ENCODE measurements at places on chromosomes 1 and 21.

- no peak for DNase-seq
Observed at GRCh38 chr1:236914375-236914774, 89.9 kb downstream of the MT1HL1 start.

GRCh38 chr21:34004974-34005373 is 68.4 kb upstream of the MRPS6 start:
- no peak for DNase-seq

DNA sequence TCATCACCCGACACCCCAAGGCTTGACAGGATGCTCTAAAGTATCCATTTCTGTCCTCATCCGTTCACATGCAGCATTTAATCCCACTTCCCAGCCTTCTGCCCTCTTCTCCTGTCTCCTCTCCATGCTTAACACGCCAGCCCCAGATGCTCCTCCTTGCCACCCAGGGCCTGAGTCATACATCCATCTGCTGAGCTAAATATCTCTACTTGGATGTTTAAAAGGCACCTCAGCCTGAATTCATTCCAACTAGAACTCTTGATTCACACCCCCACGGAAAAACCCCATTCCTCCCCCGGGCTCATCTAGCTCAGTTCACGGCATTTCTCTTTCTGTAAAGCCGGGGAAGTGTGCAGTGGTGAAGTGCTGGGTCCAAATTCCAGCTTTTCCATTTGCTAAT is 27.7 kb downstream of the TEX35 start:
- no peak for DNase-seq

DNA sequence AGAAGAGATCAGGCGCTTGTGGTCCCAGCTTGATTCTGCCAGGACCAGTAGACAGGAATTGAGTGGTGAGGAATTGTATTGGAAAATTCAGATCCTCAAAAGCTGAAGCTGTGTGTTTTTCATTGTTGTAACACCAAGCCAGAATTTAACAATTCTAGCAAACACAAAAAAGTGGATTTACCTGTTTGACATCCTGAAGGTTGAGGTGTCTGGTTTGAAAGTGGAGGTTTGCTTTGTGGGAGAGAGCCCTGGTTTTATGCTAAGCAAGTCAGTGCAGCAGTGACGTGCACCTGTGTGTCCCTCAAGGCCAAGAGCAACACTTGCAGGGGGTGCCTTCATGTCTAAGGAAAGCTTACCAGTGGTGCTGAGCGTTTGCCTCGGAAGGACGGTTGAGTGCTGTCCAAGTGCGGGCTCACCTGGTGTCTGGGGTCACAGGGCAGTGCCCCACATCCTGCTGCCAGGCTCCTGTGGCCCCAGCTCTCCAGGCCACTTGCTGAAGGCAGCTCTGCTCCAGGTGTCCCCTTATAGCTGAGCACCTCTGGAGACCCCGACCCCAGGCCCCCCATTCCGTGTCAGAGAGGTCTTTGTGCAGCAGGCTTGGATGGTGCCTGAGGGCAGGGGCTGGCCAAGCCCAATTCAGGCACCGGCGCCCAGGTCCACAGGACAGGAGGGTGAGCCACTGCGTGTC is 27.7 kb downstream of the PCNT start:
- DNase-seq, result no peak

GRCh38 chr1:32884726-32885125 is 1.6 kb upstream of the HPCA start:
- no peak for DNase-seq

- DNase-seq, result no peak
Observed at GRCh38 chr1:1299686-1300351, 7.9 kb downstream of the ACAP3 start.

DNA sequence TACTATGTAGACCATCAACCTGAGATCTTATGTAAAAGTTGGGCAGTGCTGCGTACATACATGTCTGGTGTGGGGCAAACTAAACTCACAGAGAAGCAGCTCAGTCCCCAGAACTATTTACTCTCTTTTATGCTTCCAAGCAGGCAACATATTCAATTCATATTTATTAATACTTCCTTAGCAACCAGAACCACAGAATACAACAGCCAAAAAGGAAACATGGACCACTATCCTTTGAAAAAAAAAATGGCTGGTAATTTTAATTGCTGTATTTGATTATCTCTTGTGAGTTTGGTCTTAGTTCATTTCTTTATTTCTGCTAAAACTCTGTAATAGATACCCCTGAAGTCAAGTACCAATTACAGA is 1.5 kb upstream of the PPP1R15B start:
- no peak for DNase-seq

GRCh38 chr1:226656601-226657277 is 82.3 kb downstream of the ITPKB start:
- DNase-seq, result no peak

DNA sequence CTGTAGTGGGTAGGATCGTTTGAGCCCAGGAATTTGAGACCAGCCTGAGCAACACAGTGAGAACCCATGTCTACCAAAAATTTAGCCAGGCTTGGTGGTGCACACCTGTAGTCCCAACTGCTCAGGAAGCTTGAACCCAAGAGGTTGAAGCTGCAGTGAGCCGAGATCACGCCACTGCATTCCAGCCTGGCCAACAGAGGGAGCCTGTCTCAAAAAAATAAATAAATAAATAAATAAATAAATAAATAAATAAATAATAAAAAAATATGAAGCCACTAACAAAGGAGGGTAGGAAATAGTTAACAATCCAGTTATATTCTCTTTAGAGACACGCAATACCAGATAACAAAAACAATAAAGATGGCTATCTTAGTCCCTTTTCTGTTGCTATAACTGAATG is 11.9 kb upstream of the CBR3 start:
- no peak for DNase-seq

- no peak for DNase-seq
Observed at GRCh38 chr1:53608071-53608470, 130.9 kb downstream of the GLIS1 start.
